ENCODE measurements at places on chromosomes 2 and 18.

GRCh38 chr18:3585656-3586509, 135.9 kb downstream of the TGIF1 start:
- DNase-seq = no peak

- no peak for DNase-seq
Observed at GRCh38 chr2:234421-234820, 29.4 kb downstream of the SH3YL1 start.

- DNase-seq = peak; percentile 81
Observed at GRCh38 chr18:45775241-45775676, 50.2 kb upstream of the SIGLEC15 start.

GRCh38 chr2:224930990-224931389, 111.3 kb downstream of the DOCK10 start:
- DNase-seq = no peak

DNA sequence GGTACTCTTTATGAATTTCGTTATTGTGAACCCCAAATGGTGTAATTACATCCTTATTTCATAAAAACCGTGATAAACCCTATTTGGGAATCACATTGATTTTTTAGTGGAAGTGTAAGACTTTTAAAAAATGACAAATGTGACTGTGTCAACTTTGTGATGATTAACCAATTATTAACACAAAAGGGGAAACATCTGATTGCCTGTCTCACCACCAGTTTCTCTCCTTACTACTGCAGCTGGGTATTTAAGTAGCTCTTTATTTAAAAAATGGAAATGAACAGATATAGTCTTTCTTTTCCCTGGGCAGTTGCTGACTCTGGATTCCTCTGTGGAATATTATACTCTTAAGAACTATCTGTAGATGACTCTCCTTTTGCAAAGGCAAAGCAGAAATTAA, 11.6 kb upstream of the RPE start:
- no peak for DNase-seq

- no peak for DNase-seq
Observed at GRCh38 chr2:46988733-46989481, 73.3 kb upstream of the MCFD2 start.

GRCh38 chr18:74506448-74507084, 10.4 kb downstream of the CNDP2 start:
- DNase-seq = peak; percentile 53

DNA sequence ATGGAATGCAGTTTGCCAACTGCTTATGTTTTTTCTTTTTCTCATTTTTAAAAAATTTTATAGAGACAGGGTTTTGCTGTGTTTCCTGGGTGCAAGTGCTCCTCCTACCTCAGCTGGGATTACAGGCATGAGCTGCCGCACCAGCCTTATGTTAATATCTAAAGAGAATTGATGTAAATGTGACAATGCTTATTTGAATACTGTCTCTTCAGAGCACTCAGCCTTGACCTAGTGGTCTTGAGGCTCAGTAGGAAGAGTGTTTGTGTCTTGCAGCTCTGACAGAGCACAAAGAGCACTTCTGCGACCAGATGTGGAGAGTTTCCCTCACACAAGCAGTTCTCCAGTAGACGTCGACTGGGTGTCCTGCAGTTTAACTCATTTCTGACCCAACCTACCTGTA, 55.3 kb downstream of the ARHGEF4 start:
- DNase-seq = no peak

DNA sequence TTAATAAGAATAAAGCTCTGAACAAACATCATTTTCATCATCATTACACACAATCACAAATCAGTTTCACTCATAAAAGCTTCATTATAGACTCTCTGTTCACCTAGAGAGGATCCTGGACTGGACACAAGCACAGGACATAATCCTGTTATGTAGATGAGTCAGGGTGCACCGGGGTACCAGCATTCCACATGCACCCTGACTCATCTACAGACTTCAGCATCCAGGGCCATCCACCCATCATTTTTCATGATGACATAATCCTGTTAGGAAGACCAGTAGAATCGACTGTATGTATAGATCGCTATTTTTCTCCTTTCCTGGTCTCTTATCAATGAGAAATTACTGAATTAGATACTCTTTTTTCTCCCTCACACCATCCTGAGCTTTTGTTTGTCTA, 73.7 kb upstream of the PIK3C3 start:
- DNase-seq = no peak

DNA sequence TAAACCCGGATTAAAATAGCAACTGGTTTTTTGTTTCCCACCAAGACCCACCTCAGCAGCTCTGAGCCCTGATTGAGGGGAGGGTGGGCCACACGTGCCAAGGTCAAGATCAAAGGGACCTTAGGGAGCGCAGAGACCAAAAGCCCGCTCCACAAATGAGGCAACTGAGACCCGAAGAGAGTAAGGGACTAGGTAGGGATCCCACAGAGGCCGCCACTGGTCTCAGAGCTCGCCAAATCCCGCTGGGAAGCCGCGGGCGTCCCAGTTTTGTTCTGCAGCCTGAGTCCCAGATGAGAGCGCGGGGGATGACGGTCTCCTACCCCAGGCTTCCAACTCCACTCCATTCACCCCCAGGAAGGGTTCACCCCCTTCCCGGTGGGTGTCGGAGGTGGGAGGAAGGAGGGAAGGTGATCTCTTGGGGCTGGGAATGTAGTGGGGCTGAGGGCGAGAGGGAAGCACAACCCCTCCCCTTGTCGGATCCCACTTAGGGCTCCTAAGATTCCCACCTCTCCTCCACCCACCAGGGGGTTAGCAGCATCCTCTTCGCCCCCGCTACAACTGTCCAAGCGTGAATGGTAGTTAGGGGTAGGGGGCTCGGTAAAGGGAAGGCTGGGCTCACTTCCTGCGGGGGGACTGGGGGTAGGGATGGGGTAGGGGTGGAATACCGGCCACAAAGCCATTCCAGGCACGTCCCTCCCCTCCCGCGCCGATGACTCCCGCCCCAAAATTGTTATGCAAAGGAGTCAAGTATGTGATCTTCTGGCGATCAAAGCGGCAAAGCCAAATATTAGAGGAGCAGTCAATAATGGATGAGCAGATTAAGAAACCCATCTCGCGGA, 7.3 kb upstream of the EN1 start:
- DNase-seq = peak; percentile 49

- no peak for DNase-seq
Observed at GRCh38 chr2:118992740-118993391, 50.9 kb downstream of the MARCO start.

Data from coronary artery (tissue), 2 donors.